ENCODE measurements at places on chromosomes 3 and 15.

DNA sequence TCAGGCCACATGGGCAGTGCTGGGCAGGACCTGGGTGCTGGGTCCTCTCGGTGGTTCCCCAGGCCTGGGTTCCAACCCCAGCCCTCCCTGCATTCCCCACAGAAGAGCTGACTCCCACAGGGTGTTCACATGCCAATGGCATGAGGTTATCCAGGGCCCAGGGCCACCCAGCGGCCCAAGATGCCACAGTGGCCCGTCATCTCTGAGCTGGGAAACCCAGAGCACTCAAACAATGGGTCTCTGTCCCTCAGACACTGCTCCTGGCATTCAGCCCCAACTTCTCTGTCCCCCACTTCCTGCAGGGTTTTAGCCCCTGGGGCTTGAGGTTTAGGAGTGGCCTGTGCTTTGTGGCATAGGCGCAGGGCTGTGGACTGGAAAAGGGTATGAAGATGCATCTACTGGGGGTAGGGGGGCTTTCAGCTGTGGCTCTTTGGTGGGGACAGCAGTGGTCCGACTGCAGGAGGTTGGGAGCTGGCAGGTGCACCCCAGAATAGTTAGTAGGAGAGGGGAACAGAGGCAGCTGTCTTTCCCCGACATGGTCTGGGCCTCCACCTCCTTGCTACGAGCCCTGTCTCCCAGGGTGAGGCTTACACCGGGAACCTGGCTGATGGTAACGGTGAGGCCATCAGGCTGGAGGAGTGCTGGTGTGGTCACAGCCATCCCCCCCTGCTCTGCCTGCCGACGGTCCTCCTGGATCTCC, 1.7 kb downstream of the CCDC9B start:
- DNase-seq = no peak

GRCh38 chr3:64496786-64497490, 190.9 kb downstream of the ADAMTS9 start:
- DNase-seq = no peak

GRCh38 chr3:134754768-134755559, 40.1 kb upstream of the EPHB1 start:
- no peak for DNase-seq

DNA sequence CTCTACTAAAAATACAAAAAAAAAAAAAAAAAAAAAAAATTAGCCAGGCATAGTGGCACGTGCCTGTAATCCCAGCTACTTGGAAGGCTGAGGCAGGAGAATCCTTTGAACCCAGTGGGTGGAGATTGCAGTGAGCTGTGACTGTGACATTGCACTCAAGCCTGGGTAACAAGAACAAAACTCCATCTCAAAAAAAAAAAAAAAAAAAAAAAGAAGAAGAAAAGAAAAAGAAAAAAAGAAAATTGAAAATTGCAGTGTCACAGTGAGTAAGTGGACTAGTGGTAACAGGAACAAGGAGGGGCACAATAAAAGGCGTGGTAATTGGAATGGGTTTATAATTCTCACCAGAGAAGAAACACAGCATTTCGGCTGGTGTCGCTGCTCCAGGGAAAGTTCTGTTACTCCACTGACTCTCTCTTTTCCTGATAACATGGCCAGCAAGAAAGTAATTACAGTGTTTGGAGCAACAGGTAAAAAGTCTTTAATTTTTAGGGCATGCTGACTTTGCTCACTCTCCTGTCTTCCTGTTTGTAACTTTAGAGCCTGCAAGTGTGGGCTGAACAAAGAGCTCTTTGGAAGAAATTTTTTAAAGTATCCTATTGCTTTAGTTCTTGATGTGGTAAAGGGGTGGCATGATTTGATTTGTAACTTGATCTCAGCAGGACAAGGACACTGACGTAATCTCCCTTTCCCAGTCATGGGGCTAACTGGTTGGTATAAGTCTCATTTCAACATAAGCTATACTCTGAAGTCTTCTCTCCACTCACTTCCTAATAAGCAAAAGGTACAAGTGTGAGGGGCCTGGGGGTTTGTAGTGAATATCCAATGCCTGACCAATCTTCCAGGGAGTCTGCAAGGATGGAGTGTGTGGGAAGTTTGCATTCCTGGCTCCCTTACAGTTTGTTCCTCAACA, 22.1 kb upstream of the TRA2B start:
- DNase-seq = no peak

GRCh38 chr3:43757666-43758321, 67.1 kb downstream of the ABHD5 start:
- DNase-seq = no peak

DNA sequence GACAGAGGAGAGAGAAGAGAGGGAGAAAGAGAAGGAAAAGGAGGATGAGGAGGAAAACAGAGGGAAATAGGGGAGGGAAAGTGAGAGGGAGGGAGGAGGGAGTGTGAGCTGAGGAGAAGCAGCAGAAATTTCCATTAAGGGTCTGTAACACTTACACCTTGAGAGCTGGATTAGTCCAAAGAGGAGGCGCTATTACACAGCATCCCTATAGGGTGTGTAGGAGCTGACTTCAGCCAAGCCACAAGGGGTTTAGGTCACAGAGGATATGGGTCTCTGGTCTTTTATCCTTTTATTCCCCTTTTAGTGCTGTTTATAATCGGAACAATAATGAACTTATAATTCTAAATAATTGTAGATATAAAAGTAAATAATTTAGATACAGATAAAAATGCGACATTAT, 230.4 kb downstream of the GABRG3 start:
- DNase-seq = no peak

GRCh38 chr3:18507333-18507732, 82.2 kb upstream of the SATB1 start:
- no peak for DNase-seq

- DNase-seq = no peak
Observed at GRCh38 chr3:166089575-166089974, 252.4 kb upstream of the BCHE start.

GRCh38 chr3:183527428-183528379, 27.8 kb downstream of the KLHL6 start:
- DNase-seq = no peak

GRCh38 chr3:119550192-119550910, 9.1 kb downstream of the CD80 start:
- no peak for DNase-seq

DNA sequence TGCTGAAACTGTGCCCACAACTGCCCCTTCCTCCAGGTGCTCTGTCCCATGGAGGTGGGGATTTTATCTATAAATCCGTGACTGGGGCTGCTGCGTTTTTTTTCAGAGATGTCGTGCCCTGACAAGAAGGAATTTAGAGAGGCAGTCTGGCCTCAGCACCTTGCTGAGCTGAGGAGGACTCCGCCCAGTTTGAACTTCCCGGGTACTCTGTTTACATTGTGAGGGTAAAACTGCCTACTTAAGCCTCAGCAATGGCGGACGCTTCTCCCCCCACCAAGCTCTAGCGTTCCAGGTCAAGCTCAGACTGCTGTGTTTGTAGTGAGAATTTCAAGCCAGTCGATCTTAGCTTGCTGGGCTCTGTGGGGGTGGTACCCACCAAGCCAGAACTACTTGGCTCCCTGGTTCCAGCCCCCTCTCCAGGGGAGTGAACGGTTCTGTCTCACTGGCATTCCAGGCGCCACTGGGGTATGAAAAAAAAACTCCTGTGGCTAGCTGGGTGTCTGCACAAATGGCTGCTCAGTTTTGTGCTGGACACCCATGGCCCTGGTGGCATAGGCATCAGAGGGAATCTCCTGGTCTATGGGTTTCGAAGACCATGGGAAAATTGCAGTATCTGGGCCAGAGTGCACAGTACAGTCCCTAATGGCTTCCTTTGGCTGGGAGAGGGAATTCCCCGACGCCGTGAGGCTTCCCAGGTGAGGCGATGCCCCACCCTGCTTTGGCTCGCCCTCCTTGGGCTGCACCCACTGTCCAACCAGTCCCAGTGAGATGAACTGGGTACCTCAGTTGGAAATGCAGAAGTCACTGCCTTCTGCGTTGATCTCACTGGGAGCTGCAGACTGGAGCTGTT, 68.5 kb upstream of the SGO1 start:
- DNase-seq = no peak

DNA sequence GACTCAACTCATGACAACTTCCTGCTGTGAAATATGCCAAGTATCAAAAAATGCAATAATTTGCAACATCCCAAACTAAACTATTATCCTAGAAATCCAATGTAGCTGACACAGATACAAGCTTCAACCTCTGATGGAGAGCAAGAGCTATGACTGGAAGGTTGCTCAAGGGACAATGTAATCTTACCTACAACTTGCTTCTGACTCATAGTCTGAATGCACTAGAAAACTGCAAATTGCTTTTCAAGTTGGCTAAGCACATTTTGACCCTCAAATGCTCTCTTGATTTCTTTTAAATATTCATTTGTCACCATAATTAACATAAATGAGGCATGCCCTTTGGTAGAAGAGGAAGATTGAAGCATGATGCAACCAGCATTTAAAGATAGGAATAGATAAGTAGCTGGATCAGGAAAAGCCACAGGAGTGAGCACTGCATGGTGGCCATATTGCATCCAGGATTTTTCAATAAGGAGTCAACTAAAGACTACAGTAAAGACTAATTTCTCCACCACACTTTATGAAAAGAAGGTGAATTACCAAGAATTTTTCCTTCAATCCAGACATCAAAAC, 630.8 kb upstream of the GBE1 start:
- no peak for DNase-seq

GRCh38 chr3:154794814-154795445, 285.2 kb upstream of the MME start:
- no peak for DNase-seq

DNA sequence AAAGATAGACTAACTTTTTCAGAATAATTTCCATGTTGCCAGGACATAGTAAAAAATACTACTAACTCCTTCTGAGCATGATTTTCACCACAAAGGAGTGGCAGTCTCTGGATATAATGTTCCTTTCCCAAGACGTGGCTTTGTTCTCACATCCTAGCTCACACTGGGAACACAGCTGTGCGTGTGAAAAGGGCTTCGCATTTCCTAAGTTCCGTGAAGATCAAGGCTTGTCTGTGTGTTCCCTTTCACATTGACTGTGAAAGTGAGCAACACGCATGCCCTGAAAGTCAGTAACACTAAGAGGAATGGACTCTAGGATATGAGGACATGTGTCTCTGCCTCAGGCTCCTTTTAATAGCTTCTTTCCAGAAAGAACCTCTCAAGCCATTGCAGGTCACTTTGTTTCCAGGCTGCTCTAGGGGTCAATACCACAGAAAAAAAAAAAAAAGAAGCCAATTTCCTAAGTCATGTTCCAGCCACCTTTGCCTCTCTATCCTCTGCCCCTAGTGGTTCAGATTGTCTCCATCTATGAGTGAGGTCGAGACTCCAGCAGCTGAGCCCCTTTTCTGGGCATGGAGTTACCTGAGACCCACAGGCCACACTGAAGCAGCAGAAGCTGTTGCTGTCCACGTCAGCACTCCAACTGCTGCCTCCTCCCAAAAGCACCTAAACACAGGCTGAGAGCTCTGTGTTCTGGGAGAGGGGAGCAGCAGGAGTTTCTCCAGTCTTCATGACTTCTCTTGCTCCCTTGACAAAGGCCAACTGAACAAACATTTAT, 355.9 kb downstream of the RSL24D1 start:
- DNase-seq = no peak

DNA sequence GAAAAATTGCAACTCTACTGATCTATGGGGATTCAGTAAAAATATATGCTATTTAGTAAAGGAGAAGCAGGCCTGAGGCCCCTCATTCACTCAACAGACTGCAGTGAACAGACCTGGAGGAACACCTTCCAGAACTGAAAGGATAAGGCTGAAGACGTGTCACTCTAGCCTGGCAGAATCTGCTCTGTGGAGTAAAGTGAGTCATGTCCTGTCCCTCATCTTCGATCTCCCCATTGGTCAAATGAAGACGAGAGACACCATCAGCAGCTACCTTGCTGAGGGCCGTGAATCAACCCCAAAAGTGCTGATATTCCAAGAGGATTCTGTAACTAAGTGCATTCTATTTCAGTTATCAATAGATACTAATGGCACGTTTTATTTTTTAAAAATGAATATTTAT, 359.7 kb downstream of the FGF12 start:
- no peak for DNase-seq

DNA sequence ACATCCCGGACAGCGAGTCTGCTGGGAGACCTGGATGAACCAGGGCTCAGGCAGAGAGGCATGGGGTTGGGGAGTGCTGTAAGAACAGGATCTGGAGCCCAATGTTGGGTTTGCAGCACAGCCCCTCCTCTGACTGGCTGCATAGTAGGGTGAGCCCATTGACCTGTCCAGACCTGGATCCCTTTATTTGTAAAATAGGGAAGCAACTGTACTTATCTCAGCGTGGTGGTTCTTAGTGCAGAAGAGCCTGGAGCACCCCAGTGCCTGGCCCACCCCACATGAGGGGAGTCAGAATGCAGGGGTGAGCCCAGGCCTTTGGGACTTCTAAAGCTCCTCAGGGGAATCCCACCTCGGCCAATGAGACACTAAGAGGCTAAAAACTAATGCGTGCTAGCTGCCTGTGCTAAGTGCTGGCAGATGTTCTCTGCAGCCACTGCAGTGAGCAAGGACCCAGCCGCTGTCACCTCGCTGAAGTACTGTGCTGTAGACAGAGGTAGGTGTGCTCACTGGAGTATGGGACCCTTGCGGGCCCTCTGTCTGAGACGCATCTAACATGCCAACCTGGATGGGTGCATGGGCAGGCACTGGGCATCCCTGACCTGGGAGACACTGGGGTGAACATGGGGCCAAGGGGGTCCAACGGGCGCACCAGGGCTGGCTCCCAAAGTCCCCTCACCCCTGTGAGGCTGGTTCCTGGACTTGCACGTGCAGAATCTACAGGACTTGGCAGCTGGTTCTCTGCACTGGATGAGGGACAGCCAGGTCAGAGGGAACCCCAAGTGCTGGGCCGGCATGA, 95.6 kb downstream of the ATP10A start:
- no peak for DNase-seq

DNA sequence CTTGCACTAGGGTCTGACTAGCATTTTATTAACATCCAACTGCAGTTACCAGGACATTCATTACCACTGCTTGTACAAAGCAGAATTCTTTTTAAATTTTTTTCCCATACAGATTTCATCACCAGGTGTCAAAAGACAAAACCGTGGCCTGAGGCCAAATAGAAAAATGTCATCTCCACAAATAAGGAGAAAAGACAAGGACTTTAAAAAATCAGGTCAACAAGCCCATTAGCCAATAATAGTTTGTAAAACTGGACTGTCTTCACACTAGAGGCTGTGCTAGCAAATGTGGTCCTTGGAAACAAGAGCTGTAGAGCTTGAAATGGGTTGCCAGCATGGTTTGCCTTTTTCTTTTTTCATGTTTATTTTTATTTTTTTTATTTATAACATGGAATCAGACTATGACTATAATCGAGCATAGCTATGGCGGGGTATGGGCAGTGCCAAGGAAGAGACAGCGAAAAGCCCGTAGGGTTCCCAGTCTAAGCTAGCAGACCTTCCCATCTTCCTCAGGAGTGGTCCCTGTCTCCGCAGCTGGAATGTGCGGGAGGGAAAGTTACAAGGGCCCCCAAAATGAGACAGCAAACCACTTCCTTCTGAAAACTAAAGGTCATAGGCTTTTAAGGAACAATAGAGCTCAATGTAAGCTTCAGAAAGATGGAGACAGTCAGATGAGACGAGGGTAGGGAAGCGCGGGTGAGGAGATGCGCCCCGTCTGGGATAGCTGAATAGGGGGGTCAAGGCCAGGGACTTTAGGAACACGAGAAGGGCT, 1.5 kb downstream of the PTPN9 start:
- DNase-seq = no peak

Data from activated effector memory CD4-positive, alpha-beta T cell treated with Interleukin-2 at 50 U/mL for 16 hours (primary cell).